ENCODE measurements at places on chromosomes 2 and 18. TPM values are rescaled to one million over a fixed set of nuclear protein-coding genes. Genes with fewer than 3 reads are reported as not detected.

GRCh38 chr2:43224131-43224570 lies 2.3 kb downstream of the ZFP36L2 start:
- DNase-seq: peak; percentile 55

DNA sequence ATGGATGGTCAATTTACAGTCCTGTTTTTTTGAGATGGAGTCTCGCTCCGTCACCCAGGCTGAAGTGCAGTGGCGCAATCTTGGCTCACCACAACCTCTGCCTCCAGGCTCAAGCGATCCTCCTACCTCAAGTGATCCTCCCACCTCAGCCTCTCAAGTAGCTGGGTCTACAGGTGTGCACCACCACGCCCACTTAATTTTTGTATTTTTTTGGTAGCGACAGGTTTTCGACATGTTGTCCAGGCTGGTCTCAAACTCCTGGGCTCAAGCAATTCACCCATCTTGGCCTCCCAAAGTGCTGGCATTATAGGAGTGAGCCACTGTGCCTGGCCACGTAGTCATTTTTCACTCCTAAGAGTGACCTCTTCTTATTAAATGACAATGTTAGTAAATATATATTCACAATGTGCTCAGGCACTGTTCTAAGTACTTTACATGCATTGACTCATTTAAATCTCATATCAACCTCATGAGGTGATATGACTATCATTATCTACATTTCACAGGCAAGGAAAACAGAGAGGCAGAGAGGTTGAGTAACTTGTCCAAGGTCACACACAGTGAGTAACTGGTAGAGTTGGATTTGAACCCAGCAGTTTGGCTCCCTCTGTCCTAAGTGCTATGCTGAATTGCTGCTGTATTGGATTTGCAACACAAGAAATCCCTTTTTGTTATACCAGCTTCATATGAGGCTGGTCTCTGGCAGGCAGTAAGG lies 5.6 kb upstream of the DIS3L2 start:
- DNase-seq: no peak

- DNase-seq: no peak
Measured at GRCh38 chr2:107681936-107682335, 144.8 kb upstream of the RGPD4 start.

Gene METTL8
- total RNA-seq: 35.1 TPM

Gene RDH14
- total RNA-seq: 12.8 TPM

Gene CNPPD1
- 51.6 TPM for total RNA-seq

Gene RIT2
- total RNA-seq: not detected

Data from K562 (cell line).